ENCODE measurements at places on chromosomes 2 and 18.

DNA sequence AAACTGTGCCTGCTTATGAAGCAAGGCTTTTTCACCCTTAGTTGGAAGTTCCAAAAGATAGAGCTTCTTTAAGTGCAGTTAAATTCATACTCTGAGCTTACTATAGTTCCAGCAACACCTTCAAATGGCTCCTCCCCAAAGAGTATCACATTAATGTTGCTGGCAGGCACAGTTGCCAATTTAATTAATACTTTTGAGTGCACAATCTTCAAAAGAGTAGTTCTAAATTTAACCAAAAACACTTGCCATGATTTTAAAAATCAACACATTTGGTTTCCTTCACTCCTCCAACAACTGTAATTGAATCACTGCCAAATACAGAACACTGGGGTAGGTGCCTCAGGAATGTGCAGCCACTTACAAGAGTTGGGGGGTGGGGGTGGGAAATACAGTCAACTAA is 150.6 kb upstream of the UBE2E3 start:
- DNase-seq = no peak

DNA sequence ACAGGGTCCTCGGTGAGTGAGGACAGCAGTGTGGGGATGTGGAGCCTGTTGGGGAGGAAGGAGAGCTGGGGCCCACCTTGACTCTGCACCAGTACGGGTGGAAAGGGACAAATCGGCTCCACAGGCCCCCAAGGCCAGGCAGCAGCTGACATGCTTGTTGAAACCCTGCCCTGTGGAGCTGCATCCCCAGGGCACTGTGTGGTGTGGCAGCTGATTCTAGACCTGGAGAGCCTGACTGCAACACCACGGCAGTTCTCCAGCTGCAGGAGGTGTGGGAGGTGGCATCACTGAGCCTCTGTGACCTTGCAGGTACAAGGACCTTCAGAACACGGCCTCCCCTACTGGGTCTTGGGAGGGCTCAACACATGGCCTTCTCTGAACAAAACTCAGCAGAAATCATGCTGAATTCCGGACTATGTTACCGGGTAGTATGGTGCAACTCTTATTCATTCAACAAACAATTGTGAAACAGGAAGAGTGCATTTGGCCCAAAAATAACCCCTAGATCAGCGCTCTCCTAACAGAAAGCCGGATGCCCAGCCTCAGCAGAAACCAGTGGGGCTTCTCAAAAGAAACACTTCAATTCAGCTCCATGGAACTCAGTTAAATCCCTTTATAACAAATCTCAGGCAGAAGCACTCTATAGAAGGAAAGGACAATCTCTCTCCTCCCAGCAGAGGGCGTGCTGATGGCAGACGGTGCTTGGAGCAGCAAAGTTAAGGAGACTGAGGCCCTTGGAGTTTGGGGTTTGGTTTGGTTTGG is 104.4 kb upstream of the SALL3 start:
- no peak for DNase-seq

- no peak for DNase-seq
These were observed 40.8 kb upstream of the CYP1B1 start for GRCh38 chr2:38116762-38117161.

DNA sequence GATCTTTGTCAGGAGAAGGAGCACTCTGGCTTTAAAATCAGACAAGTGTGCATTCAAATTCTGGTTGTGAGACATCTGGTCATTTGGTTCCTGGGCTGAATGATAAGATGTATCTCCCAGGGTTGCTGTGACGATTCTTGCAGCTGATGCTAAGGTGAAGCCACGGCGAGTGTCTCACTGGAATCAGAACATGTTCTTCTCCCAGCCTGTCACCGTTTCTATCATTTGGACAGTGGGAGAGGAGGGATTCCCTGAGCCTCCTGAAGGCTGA is 68.3 kb downstream of the NCK2 start:
- no peak for DNase-seq

DNA sequence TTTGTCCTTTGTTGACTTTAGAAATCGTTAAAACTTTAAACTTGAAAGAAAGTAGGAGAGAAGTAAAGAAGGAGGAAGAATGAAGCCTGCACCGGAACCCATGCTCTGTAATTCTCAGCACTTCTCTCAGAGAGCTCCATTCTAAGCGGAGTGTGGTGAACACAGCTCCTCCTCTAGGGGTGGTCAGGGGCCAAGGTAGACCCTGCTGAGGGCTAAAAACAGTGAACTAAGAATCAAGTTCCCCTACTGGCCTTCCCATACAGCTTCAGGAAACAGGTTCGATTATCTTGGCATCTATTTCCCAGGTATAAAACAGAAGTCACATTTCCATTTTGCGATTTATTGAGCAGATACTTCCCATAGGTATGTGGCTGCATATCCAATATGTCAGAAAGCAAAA is 92.7 kb upstream of the ASAP2 start:
- DNase-seq = no peak

DNA sequence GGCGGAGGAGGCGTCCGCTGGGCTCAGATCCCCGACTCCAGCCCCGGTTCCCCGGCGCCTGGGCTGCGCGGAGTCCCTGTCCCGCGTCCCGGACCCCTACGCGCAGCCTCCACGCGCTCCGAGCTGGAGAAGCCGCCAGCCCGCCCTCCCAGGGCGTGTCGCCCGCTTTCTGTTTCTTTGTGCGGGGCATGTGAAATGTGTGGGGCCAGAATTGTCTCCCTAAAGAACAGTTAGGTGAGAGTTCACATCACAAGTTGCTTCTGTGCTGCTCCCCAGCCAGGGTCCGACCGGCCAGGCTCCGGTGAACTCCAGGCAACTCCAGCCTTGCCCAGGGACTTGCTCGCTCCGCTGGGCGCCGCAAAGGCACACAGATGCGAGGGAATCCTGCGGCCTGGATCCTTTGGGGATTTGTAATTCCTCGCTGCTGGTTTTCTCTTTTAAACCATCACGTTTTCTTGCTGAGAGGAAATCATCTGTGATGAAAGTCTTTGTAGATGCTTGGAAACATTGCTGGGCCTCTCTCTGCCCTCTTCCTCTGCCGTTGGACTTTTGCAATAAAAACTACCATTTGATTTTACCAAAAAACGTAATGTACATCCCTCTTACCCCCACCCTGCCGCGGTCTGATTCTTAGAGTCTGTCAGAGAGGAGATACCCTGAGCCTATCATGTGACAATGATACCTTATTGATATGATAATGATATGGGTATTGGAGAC is 631 bp downstream of the GYPC start:
- DNase-seq = peak; percentile 88

DNA sequence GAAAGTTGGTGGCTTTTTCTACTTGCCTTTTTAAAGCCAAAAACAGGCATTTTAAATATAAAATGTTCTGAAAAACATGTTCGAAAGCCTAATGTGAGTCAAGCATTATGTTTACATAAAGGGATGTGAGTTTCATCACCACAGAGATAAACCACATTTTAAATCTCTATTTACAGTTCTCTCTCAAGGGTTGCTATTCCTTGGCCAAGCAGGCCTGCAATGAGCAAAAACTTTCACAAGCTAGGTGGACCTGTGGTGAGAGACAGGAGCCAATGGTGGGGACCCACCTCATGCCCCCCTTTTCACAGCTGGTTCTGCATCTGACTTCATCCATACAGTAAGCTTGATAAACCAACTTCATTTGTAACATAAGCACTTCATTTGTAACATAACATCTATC is 65.1 kb downstream of the CUL3 start:
- DNase-seq = no peak

DNA sequence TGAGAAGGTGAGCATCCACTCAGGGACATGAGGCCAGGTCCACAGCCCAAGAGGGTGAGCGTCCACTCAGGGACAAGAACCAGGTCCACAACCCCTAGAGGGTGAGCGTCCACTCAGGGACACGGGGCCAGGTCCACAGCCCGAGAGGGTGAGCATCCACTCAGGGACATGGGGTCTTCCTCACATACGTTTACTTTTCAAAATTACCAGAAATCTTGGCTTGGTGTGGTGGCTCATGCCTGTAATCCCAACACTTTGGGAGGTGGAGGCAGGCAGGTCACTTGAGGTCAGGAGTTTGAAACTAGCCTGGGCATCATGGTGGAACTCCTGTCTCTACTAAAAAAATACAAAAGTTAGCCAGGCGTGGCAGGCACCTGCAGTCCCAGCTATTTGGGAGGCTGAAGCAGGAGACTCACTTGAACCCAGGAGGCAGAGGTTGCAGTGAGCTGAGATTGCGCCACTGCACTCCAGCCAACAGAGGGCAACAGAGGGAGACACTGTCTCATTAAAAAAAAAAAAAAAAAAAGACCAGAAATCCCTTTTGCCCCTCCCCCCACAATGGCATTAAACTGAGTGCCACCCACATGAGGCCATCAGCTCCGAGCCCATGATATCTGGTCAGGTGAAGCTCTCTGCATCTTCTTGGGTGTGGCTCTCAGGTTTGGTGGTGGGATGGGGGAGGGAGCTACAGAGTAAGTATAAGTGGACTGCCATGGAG is 9.0 kb upstream of the MBP start:
- DNase-seq = no peak

- DNase-seq = no peak
These were observed 271.5 kb downstream of the AGAP1 start for GRCh38 chr2:235765181-235765820.

DNA sequence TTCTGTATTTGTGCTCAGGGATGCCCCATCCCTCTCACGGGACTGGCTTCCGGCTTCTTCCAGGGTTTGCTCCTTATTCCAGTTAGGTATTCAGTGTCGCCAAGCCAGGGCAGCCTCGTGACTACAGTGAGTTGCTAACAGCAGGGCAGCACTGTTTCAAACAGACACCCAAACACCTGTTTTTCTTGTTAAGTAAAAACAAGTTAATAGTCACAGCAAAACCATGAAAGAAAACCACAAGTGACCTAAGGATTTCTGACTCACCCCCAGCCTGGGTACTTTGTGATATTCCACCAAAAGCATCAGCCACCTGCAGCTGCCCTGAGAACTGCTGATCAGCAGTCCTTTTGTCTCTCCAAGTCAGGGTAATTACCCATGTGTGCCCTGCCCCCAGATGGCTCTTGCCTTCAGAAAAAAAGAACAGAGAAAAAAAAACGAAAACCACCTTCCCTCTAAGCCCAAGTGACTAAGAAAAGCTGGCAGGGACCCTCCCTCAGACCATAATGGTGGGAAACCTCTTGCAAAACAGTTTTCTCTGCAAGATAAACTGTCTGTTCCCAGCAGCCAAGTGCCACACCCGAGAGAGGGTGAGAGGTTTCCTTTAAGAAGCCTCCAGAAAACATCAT is 178.2 kb downstream of the ANAPC1 start:
- peak; percentile 65 for DNase-seq

GRCh38 chr2:109342930-109343329 is 213.9 kb downstream of the SH3RF3 start:
- no peak for DNase-seq

DNA sequence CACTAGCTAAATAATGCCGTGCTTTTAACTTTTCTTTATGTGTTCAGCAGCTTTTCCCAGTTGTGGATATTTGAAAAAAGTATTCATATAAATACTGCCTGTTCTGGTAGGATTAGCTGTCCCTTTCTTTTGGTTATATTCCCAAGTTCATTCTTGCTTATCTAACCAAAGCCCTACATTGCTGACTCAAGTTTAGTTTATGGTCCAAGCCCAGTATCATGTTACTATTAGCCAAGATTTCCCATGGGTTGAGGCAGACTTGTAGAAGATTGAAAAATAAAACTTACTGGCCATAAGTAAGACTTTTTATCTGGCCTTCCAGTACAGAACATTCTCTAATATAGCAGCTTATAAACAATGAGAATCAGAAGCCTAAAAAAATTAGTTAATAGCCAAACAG is 49.7 kb upstream of the NFE2L2 start:
- DNase-seq = no peak

GRCh38 chr2:230680463-230681170 is 32.0 kb upstream of the CAB39 start:
- no peak for DNase-seq

DNA sequence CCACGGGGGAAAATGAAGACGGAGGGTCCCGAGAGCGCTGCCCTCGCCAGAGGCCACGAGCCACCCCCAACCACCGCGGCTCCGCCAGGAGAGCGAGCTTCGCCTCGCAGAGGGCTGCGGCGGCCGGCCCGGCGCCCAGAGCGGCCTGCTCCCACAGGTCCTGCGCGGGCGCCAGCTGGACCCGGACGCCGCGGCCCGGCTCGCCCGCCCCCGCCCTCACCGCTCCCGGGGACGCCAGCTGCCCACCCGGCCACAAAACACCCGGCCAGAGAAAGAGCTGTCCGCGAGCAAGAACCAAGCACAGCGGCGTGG is 709 bp downstream of the PTPN2 start:
- no peak for DNase-seq

DNA sequence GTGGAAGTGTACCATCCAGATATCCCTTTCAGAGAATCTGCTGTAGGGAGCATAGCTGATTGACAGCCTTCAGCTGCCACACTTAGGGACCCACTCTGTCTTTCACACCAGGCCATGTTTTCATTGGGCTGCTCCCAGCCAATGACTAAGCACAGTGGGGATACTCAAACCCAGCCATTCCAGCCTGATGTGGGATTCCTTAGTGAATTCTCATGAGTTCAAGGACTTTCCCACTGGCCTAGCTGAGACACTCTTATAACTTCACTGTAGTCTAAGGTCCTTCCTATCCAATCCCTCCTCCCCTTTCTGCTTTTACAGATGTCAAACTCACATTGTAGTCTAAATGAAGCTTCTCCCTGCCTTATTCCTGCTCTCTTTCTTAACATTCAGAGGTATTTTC is 201.2 kb downstream of the PIK3C3 start:
- DNase-seq = no peak

DNA sequence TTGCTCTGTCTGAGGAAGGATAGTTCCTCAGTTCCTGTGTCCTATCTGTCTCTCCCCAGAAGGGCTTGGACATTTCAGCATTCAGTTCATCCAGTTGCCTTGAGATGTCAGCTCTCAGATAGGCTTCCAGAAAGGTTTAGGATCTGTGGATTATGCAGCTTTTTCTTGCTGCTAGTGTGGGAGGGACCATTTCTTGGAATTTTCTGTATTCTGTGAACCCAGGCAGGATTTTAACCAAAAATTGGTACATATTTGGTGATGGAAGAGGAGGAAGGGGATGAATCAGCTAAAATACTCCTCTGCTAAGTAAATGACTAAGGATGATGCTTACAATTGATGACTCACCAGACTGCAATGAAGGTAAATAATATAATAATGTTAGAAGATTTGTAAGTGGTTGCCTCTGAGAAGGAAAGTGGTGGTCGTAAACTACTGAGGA is 58.6 kb upstream of the DOCK10 start:
- DNase-seq = no peak

- DNase-seq = no peak
These were observed 54.1 kb downstream of the ATP8B1 start for GRCh38 chr18:57748770-57749603.

GRCh38 chr2:105373344-105373781 is 25.5 kb downstream of the FHL2 start:
- no peak for DNase-seq

DNA sequence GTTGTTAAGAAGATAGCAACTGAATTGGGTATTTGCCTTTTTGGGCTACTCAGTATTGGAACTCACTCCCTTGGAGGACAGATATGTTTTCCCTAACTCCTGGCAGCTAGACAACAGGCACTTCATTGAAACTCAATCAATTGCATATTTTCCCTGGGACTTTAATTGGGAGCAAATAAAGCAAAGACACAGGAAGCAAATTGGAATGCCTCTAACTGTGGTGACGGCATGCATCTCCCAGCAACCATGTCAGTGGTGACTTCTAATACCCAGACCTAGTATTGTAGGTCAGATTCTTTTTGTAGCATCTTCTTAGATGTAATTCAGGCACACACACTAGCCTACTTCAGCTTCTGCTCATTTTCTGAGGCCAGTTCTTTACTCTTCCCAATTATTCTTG is 164.2 kb upstream of the SETBP1 start:
- DNase-seq = peak; percentile 13
